ENCODE measurements at places on chromosomes 11 and 22.

GRCh38 chr22:39666926-39667325 lies 96.4 kb downstream of the CACNA1I start:
- no peak for DNase-seq

GRCh38 chr22:43098356-43098755 lies 9.2 kb upstream of the TTLL1 start:
- DNase-seq: no peak

DNA sequence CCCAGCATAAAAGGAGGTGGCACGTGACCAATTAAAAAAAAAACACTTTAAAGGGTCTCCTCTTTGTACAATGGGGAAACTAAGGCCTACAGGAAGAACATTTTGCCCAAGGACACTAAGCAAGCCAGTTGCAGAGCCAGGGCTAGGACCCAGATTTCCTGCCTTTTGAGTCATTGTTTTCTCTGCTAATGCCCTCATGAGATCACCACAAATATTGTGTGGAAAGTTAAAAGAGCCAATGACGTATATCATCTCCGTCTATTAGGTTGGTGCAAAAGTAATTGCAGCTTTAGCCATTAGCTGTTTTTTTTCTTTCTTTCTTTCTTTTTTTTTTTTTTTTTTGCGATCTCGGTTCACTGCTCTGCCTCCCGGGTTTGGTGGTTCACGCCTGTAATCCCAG lies 24.1 kb upstream of the LRRC32 start:
- DNase-seq: no peak

GRCh38 chr11:3867209-3868091 lies 12.0 kb downstream of the STIM1 start:
- DNase-seq: no peak

GRCh38 chr22:42184852-42185251 lies 54.2 kb upstream of the CYP2D6 start:
- no peak for DNase-seq

DNA sequence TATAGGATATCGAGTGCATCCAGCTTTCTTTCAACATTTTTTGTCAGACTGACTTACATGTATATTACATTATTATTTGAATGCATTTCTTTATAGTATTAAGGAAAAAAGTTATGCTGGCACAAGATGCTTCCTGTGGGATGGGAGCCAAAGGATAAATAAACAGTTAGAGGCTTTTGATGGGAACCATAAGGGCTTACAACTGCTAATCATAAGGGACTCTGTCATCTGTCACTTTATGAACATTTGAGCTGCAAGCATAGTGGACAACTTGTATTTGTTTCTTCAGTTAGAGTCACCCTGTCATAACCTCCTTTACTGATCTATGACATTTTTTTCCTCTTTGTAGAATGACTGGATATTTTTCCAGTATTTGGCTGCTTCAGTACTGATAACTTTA lies 132.4 kb upstream of the CHORDC1 start:
- no peak for DNase-seq

- no peak for DNase-seq
Observed at GRCh38 chr11:113574586-113574985, 99.4 kb upstream of the DRD2 start.

- no peak for DNase-seq
Observed at GRCh38 chr11:133154781-133155180, 377.5 kb downstream of the OPCML start.

GRCh38 chr11:125226706-125227105 lies 62.2 kb downstream of the PKNOX2 start:
- no peak for DNase-seq

GRCh38 chr22:42787357-42787736 lies 66.7 kb upstream of the A4GALT start:
- no peak for DNase-seq

DNA sequence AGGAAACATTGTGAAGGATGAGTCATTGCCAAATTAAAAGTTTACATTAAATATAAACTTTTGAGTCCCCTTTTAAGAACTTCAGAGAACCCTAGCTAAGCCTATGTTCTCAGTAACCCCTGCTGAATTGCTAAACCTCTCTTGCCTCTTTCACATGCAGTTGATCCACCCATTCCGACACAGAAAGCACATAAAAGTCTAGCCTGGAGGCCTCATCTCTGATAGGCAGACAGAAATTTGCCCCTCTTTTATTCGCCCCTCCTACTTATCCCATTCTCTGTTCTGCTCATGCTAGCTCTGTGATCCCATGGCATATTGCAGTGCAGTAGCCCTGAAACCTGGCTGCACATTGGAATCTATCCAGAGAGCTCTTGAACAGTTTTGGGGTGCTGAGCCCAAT lies 58.2 kb upstream of the PDE3B start:
- no peak for DNase-seq

DNA sequence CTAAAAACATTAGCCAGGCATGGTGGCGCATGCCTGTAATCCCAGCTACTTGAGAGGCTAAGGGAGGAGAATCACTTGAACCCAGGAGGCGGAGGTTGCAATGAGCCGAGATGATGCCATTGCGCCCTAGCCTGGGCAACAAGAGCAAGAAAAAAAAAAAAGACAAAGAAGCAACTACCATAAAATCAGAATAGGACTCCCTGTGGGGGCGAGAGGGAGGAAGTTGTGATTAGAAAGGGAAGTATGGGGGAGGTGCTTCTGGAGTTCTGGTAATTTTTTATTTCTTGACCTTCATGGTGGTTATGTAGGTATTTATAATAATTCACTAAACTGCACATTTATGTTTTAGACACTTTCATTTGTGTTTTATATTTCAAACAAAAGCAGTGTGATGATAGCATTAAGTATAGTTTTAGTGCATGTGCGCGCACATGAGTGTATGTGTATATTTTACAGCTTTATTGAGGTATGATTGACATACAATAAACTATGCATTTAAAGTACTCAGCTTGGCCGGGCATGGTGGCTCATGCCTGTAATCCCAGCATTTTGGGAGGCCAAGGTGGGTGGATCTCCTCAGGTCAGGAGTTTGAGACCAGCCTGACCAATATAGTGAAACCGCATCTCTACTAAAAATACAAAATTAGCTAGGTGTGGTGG lies 43.5 kb downstream of the SIK2 start:
- DNase-seq: no peak

DNA sequence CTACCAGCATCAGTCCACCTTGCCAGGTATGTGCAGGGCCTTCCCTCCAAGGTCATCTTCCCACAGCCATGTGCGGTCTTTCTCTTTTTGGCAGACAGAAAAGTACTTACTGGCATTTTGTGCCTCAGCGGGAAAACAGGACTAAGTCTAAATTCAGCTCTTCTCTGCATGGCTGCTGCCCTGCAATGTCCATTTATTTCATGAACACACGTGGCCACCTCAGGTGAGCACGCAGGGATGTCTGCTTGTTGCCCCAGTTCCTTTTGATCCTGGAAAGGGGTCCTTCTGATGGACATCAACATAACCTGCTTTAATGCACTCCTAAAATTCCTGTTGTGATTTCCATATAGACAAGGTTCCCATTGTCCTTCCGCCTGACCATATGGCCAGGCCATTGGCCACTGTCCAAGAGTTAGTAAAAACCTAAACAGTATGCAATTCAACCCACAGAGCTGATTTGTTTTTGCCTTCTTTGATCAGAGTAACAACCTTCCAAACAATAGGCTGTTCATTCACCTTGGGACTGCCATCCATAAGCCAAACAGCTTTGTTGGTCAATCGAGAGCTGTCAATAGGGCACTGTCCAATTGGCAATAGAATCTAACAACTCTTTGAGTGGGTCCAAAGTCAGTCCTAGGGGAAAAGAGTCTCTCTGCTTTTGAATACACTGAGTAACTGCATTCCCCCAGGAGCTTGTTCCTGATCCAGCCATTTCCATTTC lies 5.9 kb downstream of the TREH start:
- DNase-seq: no peak

DNA sequence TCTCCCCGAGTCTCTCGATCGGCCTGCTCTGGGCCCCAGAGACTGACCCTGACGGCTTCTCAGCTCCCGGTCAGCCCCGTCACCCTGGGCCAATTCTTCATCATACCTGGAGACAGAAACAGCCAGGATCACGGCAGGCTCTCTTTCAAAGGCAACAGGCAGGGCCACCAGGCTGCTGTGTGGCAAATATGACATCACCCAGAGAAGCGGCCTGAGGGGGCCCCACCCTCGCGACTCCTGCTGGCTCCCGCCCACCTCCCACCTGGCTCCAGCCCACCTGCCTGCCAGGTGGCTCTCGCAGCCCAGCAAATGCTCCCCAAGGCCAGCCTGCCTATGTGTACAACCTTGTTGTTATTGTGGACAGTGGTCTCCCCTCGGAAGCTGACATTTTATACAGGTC lies 24.9 kb upstream of the PACSIN2 start:
- DNase-seq: no peak

- no peak for DNase-seq
Observed at GRCh38 chr11:34332524-34332923, 25.3 kb downstream of the ABTB2 start.

GRCh38 chr11:1532606-1533341 lies 39.3 kb downstream of the DUSP8 start:
- no peak for DNase-seq

GRCh38 chr11:132126973-132127899 lies 756.8 kb downstream of the NTM start:
- DNase-seq: no peak

DNA sequence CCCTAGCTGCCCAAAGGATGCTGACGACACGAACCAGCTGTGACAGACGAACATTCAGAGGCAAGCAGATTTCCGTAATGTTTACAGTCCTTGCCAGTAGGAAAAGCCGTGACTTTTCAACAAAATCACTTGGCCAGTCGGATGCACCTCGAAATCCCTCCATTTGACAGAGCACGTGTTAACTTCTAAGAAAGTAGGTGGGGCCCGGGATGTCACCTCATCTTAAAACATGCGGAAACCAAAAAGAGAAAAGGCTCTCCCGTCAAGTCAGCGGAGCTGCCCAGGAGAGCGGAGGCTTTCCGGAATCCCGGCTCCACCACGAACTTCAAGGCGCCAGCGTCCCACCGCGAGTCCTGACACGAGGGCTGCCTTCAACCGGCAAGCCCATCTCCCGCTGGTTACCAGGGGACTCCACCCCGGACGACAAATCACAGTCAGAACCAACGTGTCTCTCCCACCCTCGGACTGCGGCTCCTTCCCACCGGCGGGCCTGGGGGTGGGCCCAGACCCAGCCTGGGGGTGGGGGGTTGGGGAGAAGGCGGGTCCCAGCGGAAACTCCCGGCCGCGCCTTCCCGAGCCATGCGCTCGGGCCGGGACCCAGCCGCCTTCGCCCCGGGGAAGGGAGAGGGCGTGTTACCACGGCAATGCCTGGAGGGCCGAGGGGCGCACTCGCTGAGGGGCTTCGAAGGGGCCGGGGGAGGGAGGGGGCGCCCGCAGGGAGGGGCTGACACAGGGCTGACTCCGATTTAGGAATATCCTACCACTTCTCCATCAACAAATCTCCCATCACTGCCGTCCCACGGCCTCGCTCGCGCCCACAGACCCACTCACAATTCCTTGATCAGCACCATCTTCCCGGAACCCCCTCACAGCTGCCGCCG lies 475 bp downstream of the PITPNB start:
- DNase-seq: peak; percentile 1

DNA sequence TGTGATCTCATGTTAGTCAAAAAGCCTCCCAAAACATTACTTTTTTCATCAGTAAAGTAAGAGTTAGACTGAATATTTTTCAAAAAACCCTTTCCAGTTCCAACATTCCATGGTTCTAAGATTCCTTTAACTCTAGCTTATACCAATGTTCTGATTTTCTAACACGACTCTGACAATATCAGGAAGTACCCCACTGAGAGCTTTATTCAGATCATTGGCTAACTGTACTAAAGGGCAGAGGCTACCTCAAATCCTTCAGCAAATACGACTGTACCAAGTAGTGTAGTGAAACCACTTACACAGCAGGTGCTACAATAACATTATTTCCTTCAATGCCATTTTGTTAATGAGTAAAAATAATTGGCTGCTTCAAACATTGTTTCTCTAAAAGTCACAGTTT lies 213.4 kb upstream of the PITPNB start:
- DNase-seq: no peak

DNA sequence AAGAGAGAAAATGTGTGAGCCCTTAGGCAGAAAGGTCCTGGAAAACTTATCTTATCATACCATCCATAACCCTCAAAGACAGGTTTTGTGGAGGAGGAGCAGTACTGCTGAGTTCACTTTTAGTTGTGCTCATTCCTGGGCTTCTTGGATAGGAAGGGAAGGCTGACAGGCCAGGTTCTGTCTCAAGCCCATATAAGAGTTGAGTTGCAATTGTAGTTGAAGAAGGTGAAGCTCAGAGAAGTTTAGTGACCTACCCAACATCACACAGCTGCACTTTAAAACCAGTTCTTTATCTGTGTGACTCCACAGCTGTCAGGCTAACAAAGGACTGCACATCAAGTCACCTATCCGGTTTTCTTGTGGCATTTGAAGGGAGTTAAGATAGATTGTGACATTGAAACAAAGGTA lies 13.0 kb downstream of the TEAD1 start:
- no peak for DNase-seq

DNA sequence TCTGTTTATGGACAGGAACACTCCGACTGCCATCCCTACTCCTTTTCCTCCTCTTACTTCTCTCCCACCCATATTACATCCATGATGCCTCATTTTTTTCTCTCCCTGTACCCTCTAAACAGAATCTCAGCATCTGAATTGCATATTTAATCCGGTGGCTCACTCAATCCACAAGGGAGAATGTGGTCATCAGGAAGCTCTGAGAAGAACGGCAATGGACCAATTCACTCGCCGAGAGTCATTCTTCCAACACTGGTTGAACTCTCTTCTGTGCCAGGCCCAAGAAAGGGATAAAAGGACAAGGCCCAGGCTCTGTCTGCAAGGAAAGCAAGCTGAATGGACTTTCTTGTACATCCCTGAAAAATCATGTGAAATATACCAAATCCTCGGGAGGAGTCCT lies 15.9 kb downstream of the MAP6 start:
- no peak for DNase-seq

GRCh38 chr11:11583801-11584529 lies 37.8 kb downstream of the GALNT18 start:
- no peak for DNase-seq

DNA sequence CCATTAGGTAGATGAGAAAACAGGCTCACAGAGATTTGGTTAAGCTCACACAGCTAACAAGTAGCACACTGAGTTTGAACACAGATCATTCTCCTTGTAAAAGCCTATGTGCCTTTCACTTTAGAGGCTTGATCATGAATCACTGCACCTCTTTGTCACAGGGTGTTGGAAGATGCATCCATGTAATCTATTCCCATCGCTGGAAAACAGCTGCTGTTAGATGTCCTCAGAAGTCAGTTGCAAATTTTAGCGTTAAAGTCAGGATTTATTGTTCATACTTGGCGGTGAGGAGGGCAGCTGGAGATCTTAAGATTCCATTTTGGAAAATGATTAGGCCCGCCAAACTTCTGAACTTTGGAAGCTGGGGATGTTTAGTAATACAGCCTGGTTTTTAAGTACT lies 2.6 kb downstream of the CNTF start:
- no peak for DNase-seq

- DNase-seq: no peak
Observed at GRCh38 chr22:48574776-48575617, 1252.7 kb downstream of the BRD1 start.

- DNase-seq: no peak
Observed at GRCh38 chr11:43989162-43989981, 46.9 kb downstream of the C11orf96 start.

- DNase-seq: no peak
Observed at GRCh38 chr22:39682994-39683393, 112.4 kb downstream of the CACNA1I start.
